Activated CD4-positive, alpha-beta memory T cell treated with anti-CD3 and anti-CD28 coated beads for 36 hours (primary cell): ENCODE measurements at places on chromosomes 4 and X. TPM values are rescaled to one million over a fixed set of nuclear protein-coding genes. Genes with fewer than 3 reads are reported as not detected.

DNA sequence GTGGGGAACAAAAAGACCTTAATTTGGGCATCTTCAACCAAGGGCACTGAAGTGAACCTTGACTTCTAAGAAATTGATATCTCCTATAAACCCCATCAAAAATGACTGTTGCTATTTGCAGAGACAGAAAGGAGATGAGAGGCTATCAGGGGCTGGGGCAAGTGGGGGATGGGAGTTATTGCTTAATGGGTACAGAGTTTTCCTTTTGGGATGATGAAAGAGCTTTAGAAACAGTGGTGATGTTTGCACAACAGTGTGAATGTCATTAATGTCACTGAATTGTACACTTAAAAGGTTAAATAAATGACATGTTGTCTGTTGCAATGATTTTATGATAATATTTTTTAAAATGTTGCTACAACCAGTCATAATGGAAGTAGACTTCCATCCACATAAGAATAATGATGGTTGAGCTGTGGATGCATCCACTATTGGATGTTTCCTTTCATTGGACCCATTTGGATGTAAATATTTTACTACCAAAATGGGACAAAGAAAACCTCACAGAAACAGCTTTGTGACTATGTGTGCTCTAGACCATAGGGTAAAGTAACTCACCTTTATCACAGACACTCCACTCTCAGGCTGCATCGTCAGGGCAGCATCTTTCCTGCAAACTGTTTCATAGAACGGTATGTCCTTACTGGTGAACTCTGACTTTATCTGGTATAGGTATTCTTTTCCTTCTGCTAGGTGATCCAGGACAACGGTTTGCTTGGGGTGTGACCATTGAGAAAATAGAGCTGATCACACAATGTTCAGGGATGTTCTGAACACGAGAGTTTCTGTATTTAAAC lies 31.6 kb upstream of the FAM9A start:
- no peaks in the 10 kb centered on the region for H3K36me3 ChIP-seq
- DNase-seq, result no peak
- no peak overlapping the region for H3K27ac ChIP-seq
- no peak overlapping the region for H3K4me3 ChIP-seq
- no peaks in the 10 kb centered on the region for H3K4me1 ChIP-seq
- H3K27me3 ChIP-seq, result peaks cover 11% of the 10 kb centered on the region

- peaks cover 3% of the 10 kb centered on the region for H3K27me3 ChIP-seq
- H3K4me3 ChIP-seq, result no peak overlapping the region
- DNase-seq, result peak; percentile 50
- no peak overlapping the region for H3K27ac ChIP-seq
- no peaks in the 10 kb centered on the region for H3K4me1 ChIP-seq
Observed at GRCh38 chr4:143773998-143774895, 73.8 kb upstream of the FREM3 start.

- no peak overlapping the region for H3K4me3 ChIP-seq
- no peak overlapping the region for H3K27ac ChIP-seq
- no peaks in the 10 kb centered on the region for H3K4me1 ChIP-seq
- no peak for DNase-seq
Observed at GRCh38 chr4:89753601-89754066, 83.3 kb downstream of the SNCA start.

Gene DMP1
- total RNA-seq, result not detected

Gene HMGN5
- 6.1 TPM for total RNA-seq

- DNase-seq, result no peak
- H3K36me3 ChIP-seq, result peaks cover 5% of the 10 kb centered on the region
- no peaks in the 10 kb centered on the region for H3K27me3 ChIP-seq
- no peak overlapping the region for H3K4me3 ChIP-seq
- no peak overlapping the region for H3K27ac ChIP-seq
- peaks cover 7% of the 10 kb centered on the region for H3K4me1 ChIP-seq
Observed at GRCh38 chrX:139826065-139827044, 106.5 kb downstream of the ATP11C start.

GRCh38 chrX:43971966-43972961 lies 926 bp downstream of the NDP start:
- H3K27me3 ChIP-seq, result peaks cover 17% of the 10 kb centered on the region
- H3K36me3 ChIP-seq, result no peaks in the 10 kb centered on the region
- H3K27ac ChIP-seq, result no peak overlapping the region
- peaks cover 13% of the 10 kb centered on the region for H3K4me1 ChIP-seq

Gene CT55
- total RNA-seq, result not detected

- no peak overlapping the region for H3K4me3 ChIP-seq
- H3K27me3 ChIP-seq, result no peaks in the 10 kb centered on the region
- no peaks in the 10 kb centered on the region for H3K4me1 ChIP-seq
- DNase-seq, result no peak
- no peaks in the 10 kb centered on the region for H3K36me3 ChIP-seq
- H3K27ac ChIP-seq, result no peak overlapping the region
Observed at GRCh38 chr4:107094976-107095375, 58.9 kb upstream of the DKK2 start.

- H3K27me3 ChIP-seq, result peaks cover 22% of the 10 kb centered on the region
- H3K4me3 ChIP-seq, result no peak overlapping the region
- H3K4me1 ChIP-seq, result no peaks in the 10 kb centered on the region
- no peak for DNase-seq
- H3K36me3 ChIP-seq, result no peaks in the 10 kb centered on the region
- H3K27ac ChIP-seq, result no peak overlapping the region
Observed at GRCh38 chr4:76681996-76682395, 215.9 kb downstream of the SOWAHB start.

Gene MFAP3L
- total RNA-seq, result 0.70 TPM

- peaks cover 30% of the 10 kb centered on the region for H3K36me3 ChIP-seq
- H3K4me1 ChIP-seq, result peaks cover 2% of the 10 kb centered on the region
- no peak overlapping the region for H3K4me3 ChIP-seq
- no peak for DNase-seq
- no peaks in the 10 kb centered on the region for H3K27me3 ChIP-seq
Observed at GRCh38 chr4:122329876-122330565, 48.8 kb upstream of the ADAD1 start.

GRCh38 chrX:149504226-149504914 lies 736 bp downstream of the IDS start:
- H3K27me3 ChIP-seq, result no peaks in the 10 kb centered on the region
- H3K36me3 ChIP-seq, result peaks cover 7% of the 10 kb centered on the region
- peak; percentile 88 for DNase-seq

Gene SAGE1
- not detected for total RNA-seq

- no peaks in the 10 kb centered on the region for H3K27me3 ChIP-seq
- DNase-seq, result no peak
- no peaks in the 10 kb centered on the region for H3K36me3 ChIP-seq
- no peak overlapping the region for H3K4me3 ChIP-seq
- H3K4me1 ChIP-seq, result no peaks in the 10 kb centered on the region
- no peak overlapping the region for H3K27ac ChIP-seq
Observed at GRCh38 chrX:113300580-113300979, 459.9 kb upstream of the AMOT start.

DNA sequence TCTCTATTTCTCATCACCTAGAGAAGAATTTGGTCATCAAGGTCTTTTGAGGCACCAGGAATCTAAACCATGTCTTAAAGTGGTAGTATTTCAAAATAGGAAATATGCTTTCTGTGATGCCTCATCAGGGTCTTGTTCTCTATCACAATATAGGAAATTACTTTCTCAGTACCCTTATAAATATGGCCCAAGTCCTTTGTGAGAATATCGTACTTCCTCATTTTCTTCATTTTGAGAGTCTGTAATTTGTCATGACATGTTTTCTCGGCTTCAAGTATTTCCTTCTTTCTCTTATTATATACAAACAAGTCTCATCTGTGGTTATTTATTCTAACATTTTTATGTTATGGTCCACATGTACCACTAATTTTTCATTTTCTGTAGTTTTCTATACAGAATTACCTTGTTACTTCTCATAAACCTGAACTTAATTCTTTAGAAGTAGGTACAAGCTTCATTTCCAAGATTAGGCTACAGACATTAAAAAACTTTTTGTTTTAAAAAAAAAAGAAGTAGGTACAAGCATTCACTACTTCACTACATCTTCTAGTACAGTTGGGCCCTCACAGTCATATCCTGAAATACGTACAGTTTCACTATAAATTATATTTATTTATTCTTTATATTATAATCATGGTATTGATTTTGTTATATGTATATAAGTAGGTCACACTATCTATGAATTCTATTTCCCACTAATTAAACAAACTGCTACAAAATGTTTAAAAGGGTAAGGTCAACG lies 54.4 kb downstream of the KLHL13 start:
- no peaks in the 10 kb centered on the region for H3K4me1 ChIP-seq
- H3K36me3 ChIP-seq, result no peaks in the 10 kb centered on the region
- no peak overlapping the region for H3K4me3 ChIP-seq
- H3K27ac ChIP-seq, result no peak overlapping the region
- H3K27me3 ChIP-seq, result no peaks in the 10 kb centered on the region

DNA sequence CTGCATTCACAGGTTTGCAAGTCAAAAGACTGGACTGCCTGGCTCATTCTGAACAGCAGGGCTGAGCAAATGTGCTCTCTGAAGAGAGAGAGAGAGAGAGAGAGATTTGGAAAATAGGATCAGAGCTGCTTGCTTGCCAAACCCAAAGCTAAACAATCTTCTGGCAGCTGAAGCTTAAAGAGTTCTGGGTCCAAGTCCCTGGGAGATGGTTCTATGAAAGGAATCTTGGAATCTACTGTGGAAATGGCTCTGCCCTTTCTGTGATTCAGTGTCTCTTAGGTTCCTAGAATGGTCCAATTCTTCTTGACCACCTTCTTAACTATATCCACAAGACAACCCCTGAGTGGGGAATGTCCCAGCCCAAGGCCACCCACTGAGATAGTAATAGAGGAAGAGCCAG lies 66.1 kb upstream of the EFNB1 start:
- no peaks in the 10 kb centered on the region for H3K36me3 ChIP-seq
- H3K4me3 ChIP-seq, result no peak overlapping the region
- no peak overlapping the region for H3K27ac ChIP-seq
- no peak for DNase-seq
- no peaks in the 10 kb centered on the region for H3K27me3 ChIP-seq

DNA sequence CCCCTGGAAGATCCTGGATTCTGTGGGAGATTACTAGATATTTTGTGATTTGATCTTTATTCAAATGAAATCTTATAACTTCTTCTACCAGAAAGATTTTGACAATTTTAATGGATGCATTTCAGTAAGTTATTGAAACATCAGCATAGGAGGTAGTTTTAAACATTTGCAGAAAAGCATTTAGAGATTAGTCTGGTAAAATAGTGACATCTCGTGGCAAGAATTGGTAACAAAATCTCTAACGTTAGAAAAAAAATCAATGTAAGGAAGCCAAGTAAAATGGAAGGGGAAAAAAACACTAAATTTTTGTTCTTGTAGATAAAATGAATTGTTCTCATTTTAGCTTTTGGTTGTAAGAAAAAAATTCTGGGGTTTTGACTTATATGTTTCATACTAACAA lies 73.3 kb downstream of the TASL start:
- DNase-seq, result no peak
- no peak overlapping the region for H3K27ac ChIP-seq
- no peak overlapping the region for H3K4me3 ChIP-seq
- no peaks in the 10 kb centered on the region for H3K4me1 ChIP-seq
- peaks cover 2% of the 10 kb centered on the region for H3K27me3 ChIP-seq
- no peaks in the 10 kb centered on the region for H3K36me3 ChIP-seq

GRCh38 chrX:95346856-95347255 lies 1337.8 kb upstream of the DIAPH2 start:
- no peaks in the 10 kb centered on the region for H3K36me3 ChIP-seq
- no peak for DNase-seq
- H3K27ac ChIP-seq, result no peak overlapping the region
- H3K4me3 ChIP-seq, result no peak overlapping the region
- H3K4me1 ChIP-seq, result no peaks in the 10 kb centered on the region

Gene BEX4
- 8.0 TPM for total RNA-seq

DNA sequence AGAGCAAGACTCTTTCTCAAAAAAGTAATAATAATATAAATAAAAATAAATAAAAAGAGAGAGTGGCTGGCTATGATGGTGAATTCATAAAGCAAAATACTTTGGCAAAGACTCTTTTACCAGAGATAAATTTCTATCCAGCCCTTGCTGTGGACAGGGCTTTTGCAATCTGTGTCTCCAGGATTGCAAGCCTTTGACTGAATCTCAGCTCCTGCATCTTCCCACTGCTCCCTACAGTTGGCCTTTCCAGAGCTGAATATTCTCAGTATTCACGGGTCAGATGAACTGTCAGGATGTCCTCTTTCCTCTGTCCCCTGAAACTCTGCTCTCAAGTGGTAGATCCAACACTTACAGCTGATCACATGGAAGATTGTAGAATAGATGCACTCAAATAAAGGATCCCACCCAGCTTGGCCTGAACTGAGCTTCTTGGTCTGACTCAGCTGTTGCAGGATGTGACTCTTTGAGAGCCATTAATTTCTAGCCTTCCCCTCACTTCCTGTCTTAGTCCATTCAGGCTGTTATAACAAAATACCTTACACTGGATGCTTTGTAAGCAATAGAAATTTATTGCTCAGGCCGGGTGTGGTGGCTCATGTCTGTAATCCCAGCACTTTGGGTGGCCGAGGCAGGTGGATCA lies 123.4 kb upstream of the GUCY1A1 start:
- H3K36me3 ChIP-seq, result no peaks in the 10 kb centered on the region
- no peaks in the 10 kb centered on the region for H3K27me3 ChIP-seq
- H3K4me3 ChIP-seq, result no peak overlapping the region
- DNase-seq, result no peak

- H3K27ac ChIP-seq, result no peak overlapping the region
- H3K4me3 ChIP-seq, result no peak overlapping the region
- no peak for DNase-seq
- no peaks in the 10 kb centered on the region for H3K27me3 ChIP-seq
Observed at GRCh38 chrX:8297766-8298165, 126.7 kb upstream of the VCX2 start.

- H3K36me3 ChIP-seq, result no peaks in the 10 kb centered on the region
- no peak overlapping the region for H3K27ac ChIP-seq
- no peak overlapping the region for H3K4me3 ChIP-seq
- H3K27me3 ChIP-seq, result peaks cover 2% of the 10 kb centered on the region
Observed at GRCh38 chr4:6520051-6520636, 47.7 kb upstream of the PPP2R2C start.

Gene WDR17
- 1.1 TPM for total RNA-seq

DNA sequence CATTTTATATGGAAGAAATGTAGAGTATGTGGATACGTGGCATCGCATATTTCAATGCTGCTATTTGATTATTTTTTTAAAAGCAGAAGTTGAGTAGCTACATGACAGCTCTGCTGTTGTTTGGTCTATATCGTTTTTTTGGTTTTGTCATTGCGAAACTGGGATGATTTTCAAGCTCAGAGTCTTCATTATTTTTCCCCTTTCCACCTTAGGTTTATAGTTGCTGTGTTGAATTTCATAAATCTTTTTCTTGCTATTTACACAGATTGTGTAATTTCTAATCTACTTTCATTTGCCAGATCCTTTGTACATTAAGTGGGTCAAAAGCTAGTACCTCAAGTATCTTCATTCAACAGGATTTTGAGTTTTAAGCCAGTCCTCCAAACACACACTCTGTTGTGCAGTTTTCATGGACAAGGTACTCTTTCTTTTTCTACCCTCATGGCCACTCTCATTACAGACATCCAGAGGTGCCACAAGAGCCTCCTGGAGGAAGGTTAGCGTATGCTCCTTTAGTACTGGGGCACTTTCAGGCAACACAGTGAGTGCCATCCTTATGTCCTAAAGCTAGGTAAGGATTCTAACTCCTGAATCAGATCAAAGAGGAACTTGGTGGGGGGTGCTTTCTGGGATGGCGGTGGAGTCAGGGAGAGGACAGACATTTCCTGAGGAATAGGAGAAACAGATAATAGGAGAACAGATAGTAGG lies 123.2 kb downstream of the FHIP1A start:
- no peak overlapping the region for H3K4me3 ChIP-seq
- H3K36me3 ChIP-seq, result no peaks in the 10 kb centered on the region
- H3K27me3 ChIP-seq, result no peaks in the 10 kb centered on the region
- no peak for DNase-seq
- no peak overlapping the region for H3K27ac ChIP-seq
